ENCODE measurements at places on chromosomes 4 and X.

DNA sequence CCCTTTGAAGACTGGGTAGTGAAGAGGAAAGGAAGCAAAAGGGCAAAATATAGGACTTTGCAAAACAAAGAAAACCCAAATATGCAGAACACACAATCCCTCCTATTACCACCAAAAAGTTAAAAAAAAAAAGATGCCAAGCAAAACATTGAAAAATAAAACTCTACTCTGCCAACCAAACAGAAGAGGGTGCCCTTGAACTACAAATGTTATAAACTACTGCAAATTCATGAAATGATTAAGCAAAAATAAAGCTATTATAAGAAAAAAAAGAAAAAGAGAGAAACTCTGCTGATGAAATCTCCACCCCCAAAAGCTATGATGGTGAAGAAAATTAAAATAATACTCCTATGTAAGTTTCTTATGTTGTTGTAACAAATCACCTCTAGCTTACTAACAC, 168.5 kb upstream of the STK26 start:
- DNase-seq = no peak

DNA sequence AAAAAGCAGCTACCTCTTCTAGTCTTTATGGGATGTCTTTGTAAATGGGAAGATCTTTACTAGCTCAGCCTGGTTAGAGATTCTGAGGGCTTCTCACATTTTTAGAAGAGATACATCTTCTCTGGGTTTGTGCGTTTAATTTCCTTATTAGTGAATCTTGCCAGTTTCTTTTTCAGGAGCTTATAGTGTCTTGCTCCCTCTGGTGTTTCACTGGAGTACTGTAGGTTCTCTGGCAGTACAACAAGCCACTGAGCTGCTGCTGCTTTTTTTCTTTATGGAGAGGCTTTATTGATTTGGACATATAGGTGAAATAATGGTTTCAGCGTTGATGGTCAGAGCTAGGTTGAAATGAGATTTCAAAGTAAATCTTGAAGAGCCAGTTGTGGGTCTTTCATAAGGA, 82.9 kb downstream of the LAS1L start:
- DNase-seq = no peak

DNA sequence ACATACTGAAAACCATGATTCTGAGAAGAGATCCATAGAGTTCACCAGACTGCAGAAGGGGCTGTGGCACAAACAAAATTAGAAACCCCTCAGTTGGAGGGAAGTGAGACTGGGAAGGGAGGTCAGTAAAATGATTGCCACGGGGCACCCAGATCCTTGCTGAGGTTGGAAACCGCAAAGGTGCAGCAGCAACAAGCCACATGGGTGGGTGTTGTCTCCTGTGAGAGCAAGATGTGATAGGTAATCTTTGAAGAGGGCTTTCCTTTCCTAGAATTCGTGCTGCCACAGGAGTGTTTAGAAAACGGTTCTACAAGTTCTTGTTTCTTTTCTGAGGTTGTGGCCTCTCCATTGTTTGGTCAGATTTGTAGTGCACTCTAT, 85.5 kb downstream of the NFKB1 start:
- no peak for DNase-seq

DNA sequence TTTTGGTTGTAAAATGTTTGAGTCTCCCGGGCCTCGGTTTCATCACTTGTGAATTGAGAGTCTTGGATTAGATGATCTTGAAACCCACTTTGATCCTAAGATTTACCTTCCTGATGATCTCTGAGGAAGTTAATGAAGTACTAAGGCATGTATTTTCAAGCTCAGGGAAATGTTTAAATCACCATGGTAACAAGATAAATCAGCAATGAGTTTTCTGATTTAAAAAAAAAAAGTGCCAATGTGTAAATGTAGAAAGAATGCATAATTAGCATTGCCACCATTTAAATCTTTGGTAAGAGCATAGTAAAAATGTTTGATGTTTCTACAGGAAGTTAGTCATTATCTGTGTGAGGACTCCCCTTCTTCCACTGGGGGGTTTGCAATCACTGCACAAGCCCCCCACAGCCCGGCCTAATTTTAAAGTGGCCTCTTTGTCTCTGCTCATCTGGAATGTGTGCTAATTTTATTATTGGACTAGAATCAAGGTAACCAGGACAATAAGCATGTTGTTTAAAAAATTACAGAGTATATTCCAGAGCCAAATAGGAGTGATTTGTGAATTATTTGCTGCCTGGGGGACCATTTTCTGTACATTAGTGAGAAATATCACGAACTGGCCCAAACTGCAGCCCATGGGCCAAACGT, 93.6 kb downstream of the SLC34A2 start:
- DNase-seq = no peak

GRCh38 chrX:140507982-140508305, 3.1 kb upstream of the SOX3 start:
- no peak for DNase-seq

DNA sequence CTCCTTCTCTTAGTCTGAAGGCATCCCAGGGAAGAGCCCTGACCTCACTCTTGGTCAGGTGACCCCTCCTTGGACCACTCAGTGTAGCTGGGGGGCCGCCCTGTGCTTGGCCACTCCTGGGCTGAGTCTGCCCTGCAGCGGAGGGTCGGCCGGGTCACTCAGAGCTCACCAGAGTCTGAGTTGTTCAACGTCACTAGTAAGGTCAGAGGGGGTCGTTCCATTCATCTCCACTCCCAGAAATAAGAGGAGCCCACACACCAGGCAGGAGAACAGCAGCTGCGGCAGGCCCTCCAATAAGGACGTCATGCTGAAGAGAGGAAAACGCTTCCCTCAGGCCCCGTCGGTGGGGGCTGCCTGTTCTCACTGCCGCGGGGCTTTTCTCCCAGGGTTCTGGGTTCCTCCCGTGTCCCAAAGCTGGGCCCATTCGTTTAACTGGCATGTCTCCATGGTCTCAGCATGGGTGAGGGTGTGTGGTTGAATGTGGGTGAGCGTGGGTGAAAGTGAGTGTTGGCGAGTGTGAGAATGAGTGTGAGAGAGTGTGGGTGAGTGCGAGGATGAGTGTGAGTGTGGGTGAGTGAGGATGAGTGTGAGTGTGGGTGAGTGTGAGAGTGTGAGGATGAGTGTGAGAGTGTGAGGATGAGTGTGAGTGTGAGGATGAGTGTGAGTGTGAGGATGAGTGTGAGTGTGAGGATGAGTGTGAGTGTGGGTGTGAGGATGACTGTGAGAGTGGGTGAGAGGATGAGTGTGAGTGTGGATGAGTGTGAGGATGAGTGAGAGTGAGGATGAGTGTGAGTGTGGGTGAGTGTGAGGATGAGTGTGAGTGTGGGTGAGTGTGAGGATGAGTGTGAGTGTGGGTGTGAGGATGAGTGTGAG, 47.7 kb downstream of the ING2 start:
- DNase-seq = no peak

DNA sequence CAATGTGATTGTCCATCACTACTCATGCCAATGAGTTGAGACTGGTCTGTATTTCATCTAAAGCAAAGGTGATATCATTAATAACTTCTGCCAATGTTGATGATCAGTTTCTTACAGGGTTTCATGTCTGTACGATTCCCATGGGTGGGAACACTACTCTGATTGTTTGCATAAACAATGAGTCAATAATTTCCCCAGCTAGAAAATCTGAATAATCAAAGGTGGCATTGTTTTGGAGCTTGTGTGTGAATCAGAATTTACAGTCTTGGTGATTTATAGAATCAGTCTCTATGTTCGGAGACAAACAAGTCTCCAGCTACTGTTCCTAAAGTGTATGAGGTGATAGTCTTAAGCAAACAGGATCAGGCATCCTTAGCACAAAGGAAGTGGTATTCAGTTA, 35.5 kb upstream of the PARM1 start:
- DNase-seq = no peak

GRCh38 chr4:25401066-25401465, 24.0 kb downstream of the ANAPC4 start:
- no peak for DNase-seq

GRCh38 chr4:71049395-71049794, 55.9 kb downstream of the DCK start:
- DNase-seq = no peak

DNA sequence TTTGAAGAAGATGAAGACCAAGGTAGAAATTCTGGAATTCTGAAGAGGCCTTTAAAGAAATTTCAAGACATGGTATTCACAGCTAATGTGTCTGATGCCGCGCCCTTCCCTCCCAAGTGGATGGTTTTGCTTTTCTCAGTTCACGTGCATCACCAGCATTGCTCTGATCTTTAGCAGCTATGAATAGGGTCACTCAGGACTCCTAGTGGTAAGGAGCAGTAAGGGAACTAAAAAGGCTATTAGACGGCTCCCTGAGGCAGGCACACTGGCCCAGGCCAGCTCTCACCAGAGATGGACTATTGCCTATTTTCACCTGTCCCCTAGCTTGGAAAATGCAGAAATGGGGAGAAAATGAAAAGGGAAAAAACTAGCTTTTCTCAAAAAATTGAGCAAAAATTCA, 447.5 kb upstream of the RASGEF1B start:
- DNase-seq = no peak

GRCh38 chr4:6152869-6153705, 47.3 kb downstream of the JAKMIP1 start:
- no peak for DNase-seq

DNA sequence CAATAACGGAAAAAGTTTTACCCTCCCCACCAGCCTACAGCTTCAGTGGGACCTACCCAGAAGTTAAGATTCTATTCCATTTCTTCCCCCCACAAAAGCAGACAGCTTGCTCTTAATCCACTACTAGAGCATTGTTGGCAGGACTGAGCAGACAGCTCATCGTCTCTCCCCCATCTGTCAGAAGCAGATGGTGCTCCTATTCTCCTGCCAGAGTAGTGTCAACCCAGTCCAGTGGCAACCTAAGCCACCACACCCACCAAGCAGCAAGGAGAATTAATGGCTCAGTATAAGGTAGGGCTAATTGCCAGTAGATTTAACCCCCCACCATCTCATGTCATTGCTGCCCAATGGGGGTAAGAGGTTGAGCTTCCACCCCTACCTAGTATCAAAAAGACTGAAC, 62.0 kb downstream of the AWAT2 start:
- DNase-seq = no peak

DNA sequence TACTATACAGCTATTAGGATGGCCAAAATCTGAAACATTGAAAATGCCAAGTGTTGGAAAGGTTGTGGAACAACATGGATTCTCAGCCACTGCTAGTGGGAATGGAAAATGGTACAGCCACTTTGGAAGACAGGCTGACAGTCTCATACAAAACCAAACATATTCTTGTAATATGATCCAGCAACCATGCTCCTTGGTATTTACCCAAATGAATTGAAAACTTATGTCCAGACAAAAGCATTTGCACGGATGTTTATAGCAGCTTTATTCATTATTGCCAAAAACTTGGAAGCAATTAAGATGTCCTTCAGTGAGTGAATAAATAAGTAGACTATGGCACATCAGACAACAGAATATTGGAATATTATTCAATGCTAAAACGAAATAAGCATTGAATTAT, 105.8 kb upstream of the DCLK2 start:
- no peak for DNase-seq

DNA sequence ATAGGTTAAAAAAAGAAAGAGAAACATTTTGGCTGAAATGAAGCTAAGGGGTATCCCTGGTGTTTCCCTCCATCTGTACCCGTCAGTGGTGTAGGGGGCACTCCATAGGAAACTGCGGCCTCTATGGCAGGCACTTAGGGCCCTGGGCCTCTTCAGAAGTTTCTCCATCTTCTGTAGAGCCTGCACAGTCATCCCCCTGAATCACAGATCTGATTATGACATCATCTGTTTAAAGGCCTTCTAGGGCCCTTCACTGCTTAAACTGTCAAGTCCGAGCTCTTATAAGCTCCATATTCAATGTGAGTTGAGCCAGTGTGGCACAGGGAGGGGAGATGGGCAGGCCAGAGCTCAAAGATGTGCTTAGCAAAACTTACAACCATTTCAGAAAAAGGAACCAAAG, 241.3 kb downstream of the NR3C2 start:
- no peak for DNase-seq

- no peak for DNase-seq
Observed at GRCh38 chr4:102390438-102390837, 45.2 kb upstream of the SLC39A8 start.

DNA sequence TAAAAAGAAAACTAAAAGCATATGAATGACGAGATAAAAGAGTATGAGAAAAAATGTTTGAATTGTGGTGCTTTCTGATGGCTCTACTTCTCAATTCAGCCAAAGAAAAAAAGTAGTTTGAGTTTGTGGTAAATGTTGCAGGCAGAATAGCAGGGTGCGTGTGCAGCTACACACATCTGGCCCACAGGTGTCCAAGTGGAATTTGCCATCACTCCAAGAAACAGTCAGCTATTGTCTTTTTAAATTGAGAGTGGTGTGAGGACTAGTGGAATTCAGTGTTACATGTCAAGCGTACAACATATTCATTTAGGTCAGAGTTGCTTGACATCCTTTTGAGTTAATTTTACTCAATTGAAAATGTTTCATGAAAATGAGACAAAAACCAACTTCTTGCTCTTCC, 424.8 kb upstream of the MAD2L1 start:
- DNase-seq = no peak

DNA sequence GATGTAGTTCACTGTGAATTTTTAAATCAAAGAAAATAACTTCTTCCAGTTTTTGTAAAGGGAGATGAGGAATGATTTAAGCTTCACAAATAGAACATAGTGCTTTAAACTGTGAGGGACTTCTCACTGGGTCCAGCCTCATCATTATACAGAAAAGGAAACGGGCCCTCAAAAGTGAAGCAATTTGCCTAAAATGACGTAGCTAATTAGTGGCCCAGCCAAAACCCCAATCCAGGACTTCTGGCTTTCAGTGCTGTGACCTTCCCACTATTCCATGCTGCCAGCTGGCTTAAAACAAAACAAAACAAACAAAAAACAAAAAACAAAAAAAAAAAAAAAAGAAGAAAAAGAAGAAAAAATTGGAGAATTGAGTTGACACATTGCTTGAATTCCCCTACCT, 45.0 kb upstream of the STOX2 start:
- DNase-seq = no peak

DNA sequence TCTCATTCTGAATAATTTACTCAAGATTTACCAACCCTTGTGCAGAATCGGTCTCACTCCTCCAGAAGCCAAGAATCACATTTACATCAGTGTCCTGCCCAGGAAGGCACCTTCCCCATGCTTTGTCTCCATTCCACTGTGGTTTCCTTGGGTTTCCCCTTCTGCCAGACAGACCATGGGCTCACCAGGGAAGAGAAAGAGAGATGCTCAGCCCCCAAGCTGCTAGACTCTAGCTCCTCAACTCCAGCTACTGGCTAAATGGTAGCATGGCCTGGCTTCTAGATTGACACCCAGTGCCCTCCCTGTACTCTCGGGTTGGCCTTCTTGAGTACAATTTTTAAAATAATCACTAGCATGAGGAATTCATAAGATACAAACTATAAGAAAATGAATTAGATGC, 12.9 kb downstream of the TLR10 start:
- no peak for DNase-seq
